ENCODE measurements at places on chromosomes 12 and 14.

DNA sequence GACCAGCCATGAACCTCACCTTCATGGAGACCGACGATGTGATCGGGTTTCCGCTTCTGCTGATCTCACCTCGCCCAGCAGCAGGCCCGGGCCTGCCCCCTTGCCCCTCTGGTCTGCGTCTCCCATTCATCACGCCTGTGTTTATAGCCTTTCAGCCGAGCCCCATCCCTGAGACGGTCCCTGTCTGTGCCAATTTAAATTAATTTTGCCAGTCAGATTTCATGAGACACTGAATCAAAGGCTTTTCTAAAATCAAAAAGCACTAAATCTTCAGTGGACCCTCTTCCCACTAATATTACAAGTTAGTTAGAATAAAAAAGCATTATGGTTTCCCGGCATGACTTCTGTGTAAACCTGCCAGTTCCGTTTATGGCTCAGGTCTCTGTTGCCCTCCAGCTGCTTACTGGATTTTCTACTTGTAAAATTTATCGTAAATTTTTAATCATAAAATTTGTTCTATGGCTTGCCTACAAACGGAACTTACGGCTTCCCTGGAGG lies 155.9 kb downstream of the ESRRB start:
- DNase-seq, result no peak

GRCh38 chr14:34851395-34851794 lies 23.8 kb downstream of the BAZ1A start:
- no peak for DNase-seq

- peak; percentile 91 for DNase-seq
Observed at GRCh38 chr14:105090493-105091053, 25.3 kb upstream of the GPR132 start.

GRCh38 chr12:66572845-66573244 lies 106.0 kb downstream of the GRIP1 start:
- DNase-seq, result no peak

DNA sequence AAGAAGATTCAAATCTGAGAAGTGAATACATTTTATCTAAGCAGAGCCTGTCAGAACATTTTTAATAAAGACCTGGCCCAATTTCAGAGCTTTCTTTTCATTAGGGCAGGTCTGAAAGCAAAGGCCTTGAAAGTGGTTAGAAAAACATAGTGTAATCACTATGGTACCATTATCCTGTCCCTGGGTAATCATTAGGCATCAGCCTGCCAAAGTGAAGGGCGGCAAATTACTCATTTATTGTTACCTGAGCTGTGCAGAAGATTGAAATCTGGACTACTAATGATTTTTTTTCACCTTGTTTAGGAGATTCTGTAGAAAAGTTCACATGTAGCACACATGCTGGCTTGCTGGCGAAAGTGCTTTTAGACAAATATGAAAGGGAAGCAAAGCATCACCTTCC lies 92.6 kb upstream of the PRKD1 start:
- DNase-seq, result no peak

- no peak for DNase-seq
Observed at GRCh38 chr12:98990648-98991047, 345.6 kb downstream of the APAF1 start.

DNA sequence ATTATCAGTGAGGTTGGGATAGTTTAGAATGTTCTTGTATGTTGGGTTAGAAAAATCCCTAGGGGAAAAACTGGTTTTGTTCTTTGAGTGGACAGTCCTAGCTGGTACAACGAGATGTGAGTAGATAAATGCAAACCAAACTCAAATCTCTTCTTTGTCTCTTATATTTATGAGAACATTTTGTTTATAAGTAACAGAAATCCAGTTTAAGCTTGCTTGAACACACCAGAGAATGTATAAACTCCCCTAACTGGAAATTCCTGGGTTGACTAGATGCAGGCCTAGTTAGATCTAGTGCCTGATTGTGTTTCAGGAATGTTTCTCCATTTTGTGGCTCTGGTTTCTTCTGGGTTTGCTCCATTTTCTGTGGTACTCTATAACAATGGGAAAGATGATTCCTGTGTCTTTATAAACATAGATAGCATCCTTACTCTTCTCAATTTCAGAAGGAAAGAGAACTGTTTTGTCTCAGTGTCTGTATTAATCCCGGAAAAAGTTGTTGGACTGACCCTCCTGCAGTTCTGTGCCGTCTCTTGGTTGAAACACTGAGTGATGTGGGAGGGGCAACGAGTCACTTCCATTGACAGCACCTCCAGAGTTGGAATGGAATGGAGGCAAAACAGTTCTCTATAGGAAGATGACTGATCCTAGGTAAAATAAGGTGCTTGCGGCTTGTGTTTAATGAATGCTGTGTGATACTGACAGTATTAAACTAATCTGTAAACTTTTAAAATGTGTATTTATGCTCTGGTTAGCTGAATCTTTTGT lies 244.8 kb downstream of the TMTC2 start:
- DNase-seq, result no peak

DNA sequence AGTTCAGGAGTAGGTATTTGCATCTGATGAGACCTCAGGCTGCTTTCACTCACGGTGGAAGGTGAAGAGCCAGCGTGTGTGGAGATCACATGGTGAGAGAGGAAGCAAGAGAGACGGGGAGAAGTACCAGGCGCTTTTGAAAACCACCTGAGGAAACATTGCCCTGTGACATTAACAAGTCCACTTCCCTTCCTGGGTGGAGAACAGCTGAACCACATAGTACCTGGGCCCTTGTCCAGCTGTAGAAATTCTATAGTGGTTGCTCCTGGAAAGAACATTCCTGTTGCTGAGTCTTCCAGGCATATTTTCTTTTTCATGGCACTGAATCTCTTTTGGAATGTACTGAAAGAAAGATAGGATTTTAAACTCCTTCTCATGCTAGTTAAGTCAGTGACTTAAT lies 87.3 kb upstream of the RIN3 start:
- DNase-seq, result no peak

DNA sequence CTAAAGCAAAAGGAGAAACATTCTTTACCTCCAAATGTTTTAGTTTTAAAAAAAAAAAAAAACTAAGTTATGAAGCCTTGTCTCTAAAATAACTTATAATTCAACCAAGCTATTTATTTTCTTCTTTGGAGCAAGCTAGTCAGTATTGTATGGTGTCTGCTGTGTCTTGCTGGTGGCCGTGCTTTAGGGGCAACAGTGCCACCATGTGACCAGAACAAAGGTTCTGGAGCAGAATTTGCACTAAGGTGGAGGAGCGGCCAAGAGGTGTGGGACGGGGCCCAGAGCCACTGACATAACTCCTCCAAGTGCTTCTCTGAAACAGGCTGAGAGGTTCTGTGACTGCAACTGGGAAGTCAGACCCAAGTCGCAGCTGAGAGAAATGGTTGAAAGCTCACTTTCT lies 4.5 kb downstream of the FICD start:
- no peak for DNase-seq

DNA sequence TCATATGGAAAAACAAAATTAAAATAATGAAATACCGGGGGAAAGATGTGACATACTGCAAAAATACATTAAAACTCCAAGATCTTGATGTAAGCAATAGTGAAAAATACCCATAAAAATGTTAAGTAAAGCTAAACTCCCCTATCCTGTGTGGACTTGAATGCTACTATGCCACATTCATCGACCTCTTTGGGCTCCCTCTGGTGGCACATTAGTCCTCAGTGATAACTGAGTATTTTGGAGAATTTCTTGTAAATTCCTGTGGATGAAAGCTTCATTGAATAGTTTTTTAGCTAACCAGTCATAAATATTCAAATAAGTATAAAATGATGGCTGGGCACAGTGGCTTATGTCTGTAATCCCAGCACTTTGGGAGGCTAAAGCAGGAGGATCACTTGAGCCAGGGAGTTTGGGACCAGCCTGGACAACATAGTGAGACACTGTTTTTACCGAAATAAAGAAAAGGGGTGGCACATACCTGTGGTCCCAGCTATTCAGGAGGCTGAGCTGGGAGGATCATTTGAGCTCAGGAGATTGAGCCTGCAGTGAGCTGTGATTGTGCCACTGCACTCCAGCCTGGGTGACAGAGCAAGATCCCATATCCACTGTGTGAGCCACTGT lies 42.4 kb upstream of the SGPP1 start:
- DNase-seq, result peak; percentile 67

DNA sequence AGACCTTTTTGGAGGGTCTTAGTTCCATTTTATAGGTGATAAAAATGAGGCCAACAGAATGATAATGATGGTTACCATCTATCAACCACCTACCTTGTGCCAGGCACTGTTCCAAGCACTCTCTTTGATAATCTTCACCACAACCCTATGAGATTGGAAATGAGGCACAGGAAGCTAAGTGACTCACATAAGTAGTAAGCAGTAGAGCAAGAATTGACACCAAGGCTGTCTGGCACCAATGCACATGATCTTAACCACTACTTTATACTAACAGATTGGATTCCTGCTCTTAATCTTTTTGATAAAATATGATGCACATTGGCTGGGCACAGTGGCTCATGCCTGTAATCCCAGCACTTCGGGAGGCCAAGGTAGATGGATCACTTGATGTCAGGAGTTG lies 91.4 kb downstream of the DRAM1 start:
- no peak for DNase-seq

DNA sequence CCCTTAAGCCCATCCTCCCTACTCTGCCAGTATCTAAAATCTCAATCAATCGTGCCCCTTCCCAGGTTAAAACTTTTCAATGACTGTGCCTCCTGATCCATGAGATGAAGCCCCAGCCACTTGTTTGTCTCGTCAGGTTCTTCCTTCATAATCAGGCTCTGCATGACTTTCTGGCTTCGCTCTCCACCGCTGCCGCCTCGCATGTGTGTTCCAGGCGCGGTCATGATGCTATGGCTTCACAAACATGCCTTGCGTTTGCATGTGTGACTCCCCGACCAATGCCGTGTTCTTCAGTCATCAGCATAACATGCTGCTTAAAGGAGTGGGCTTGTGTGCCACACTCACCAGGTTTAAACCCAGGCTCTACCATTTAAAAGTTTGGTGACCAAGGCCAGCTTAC lies 5.0 kb upstream of the C1RL start:
- DNase-seq, result no peak

DNA sequence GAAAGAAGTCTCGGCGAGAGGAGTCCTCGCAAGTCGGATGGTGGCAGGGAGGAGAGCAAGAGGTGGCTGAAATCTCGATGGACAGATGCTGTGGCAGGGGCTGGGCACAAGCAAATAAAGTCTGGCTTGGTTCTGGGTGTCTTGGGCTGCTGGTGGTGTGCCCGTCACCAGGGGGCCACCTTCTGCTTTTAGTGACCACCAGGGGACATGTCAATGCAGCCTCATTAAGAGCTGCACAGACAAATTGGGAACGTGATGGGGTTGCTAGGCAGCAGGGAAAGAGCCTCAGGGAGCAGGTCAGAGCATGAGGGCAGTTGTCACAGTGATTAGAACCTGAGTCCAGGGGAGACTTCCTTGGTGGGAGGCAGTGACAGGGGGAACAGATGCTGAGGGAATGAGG lies 44.0 kb downstream of the LRRC74A start:
- DNase-seq, result no peak

GRCh38 chr12:114414031-114414865 lies 8.3 kb upstream of the TBX5 start:
- no peak for DNase-seq

GRCh38 chr12:88625356-88625755 lies 45.1 kb upstream of the KITLG start:
- DNase-seq, result no peak

- DNase-seq, result no peak
Observed at GRCh38 chr14:60488175-60488574, 2.3 kb upstream of the C14orf39 start.

GRCh38 chr14:30957813-30958370 lies 67.6 kb upstream of the AP4S1 start:
- DNase-seq, result no peak

GRCh38 chr12:23560611-23561010 lies 388.9 kb downstream of the SOX5 start:
- no peak for DNase-seq

GRCh38 chr12:132596016-132596415 lies 14.4 kb downstream of the LRCOL1 start:
- DNase-seq, result no peak

- DNase-seq, result no peak
Observed at GRCh38 chr12:52683575-52684300, 3.5 kb upstream of the KRT1 start.

- DNase-seq, result no peak
Observed at GRCh38 chr12:51390457-51390856, 749 bp downstream of the GALNT6 start.

- no peak for DNase-seq
Observed at GRCh38 chr12:49440035-49440434, 72.8 kb downstream of the SPATS2 start.

DNA sequence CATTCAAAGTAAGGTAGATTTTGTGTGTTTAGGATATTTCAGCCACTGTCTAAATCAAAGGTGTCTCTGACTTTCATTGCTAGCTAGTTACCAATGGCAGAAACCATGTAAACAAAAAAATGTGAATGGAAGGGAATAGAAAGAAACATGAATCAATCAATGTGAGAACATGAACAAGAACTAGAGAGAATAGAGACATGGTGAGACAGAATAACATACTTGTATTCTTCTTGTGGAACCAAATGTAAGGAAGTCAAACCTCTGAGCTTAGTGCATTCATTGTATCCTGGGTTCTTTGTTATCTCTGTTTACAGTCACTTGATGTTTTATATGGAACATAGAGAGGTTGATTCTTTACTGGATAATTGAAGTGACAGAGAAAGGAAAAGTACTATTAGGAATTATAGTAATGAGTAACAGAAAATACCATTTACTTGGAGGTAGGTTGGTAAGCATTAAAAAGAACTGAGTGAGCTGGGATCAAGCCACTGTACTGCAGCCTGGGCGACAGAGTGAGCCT lies 2.6 kb upstream of the WNK1 start:
- no peak for DNase-seq

- DNase-seq, result no peak
Observed at GRCh38 chr14:76337635-76338545, 38.0 kb upstream of the ESRRB start.

All from activated CD8-positive, alpha-beta memory T cell treated with anti-CD3 and anti-CD28 coated beads, Interleukin-2, amount 10 ng/mL, durations not matched to agents 7 days and 5 days (primary cell).